ENCODE measurements at places on chromosomes 3 and 15.

DNA sequence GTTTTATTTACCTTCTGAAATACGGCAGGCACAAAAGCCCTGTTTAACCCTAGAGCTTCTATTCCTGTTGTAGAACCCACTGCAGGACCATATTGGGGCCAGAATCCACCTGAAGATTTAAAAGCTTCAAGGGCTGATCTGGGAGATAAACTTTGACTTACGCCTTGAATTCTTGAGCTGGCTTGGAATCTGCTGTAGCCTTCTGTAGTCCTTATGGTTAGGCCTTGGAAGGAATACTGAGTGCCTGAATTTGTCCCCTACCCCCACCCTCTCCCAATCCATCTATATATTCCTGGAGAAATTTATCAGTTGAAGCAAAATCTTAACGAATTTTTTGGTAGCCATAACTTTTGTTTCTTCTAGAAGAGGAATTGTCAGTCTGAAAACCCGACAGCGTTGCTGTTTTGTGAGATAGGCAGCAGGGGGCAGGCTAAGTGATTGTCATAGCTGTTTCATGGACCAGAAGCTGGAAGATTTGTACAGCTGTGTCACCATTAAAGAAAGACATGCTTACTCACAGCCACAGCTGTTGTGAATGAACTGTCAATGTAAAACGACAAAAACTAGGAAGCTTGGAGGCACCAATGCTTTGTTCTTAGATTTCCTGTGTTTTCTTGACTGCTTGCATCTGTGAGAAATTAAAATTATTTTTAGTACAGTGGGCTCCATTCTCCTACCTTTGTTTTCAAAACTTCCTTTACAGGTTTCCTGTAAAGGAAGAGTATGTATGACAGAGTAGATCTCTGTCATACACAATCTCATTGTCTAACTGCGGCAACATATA lies 12.8 kb downstream of the LXN start:
- peak; percentile 71 for DNase-seq

GRCh38 chr3:110381992-110382391 lies 689.6 kb upstream of the NECTIN3 start:
- DNase-seq = no peak

GRCh38 chr3:42264399-42265058 lies 1.5 kb downstream of the CCK start:
- DNase-seq = no peak

- DNase-seq = no peak
These were observed 162.2 kb downstream of the ATP10A start for GRCh38 chr15:25700916-25701315.

- DNase-seq = no peak
These were observed 237.7 kb upstream of the AGTR1 start for GRCh38 chr3:148459931-148460513.

- DNase-seq = no peak
These were observed 3.5 kb upstream of the SPTBN5 start for GRCh38 chr15:41897363-41897799.

DNA sequence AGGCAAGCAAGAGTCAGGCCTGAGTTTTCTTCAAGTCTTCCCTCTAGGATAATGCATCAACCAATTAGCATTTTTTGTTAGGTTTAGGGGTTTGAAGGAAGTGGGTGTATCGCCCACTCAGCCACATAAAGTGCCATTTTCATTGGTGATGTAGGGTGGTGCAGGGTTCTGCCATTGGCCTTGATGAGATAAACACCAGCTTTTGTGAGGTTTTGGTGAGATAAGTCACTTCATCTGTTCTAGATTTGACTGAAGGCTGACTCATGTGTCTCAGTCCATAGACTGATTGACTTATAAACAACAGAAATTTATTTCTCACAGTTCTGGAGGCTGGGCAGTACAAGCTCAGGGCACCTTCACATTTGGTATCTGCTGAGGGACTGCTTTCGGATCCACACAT lies 84.5 kb upstream of the C3orf80 start:
- no peak for DNase-seq

DNA sequence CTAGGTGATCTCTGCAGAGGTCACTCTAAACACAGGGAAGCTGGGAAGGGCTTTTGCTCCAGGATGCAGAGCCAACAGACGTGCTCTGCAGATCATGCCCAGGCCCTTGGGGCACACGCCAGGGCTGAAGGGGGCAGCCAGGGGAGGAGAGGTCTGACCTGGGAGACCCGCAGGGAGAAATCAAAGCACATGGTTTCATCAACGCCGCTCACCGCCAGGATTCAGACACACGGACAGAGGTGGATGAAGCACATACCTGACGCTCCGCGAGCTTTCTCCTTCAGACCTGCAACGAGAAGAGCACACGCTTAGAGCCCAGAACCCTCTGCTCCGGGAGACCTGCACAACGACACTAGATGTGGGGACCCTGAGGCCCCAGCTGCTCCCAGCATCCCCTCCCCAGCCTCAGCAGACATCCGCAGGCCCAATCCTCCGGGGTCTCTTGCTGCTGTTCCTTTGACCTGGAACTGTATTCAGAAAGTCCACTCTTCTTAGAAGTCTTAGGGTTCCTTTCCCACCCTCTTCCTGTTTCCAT lies 90.7 kb upstream of the IQSEC1 start:
- no peak for DNase-seq

DNA sequence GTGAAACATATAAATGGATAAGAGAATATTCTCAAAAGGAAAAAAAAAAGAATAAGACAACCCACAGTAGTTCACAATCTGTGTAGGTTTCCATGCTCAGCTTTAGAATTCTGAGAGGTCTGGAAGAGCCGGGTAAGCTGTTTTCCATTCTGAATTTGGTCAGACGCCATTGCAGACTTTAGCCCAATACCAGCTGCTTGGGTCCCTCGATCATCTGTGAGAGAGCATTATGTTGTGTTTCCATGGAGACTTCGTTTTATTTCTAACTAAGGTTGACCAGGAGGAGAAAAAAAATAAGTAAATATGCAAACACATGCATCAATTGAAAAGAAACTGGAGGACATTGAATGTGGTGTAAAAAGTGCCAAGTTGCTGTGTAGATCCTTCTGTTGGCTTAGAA lies 25.5 kb downstream of the KCNAB1 start:
- no peak for DNase-seq

GRCh38 chr3:194133661-194134230 lies 2.2 kb upstream of the HES1 start:
- DNase-seq = peak; percentile 79
